Muscle of arm (tissue), 14 donors: ENCODE measurements at places on chromosomes 13 and 19. TPM values are rescaled to one million over a fixed set of nuclear protein-coding genes. Genes with fewer than 3 reads are reported as not detected.

KIR2DL4 gene
- polyA plus RNA-seq = not detected

MRPL34 gene
- 25.2 TPM for polyA plus RNA-seq

DNA sequence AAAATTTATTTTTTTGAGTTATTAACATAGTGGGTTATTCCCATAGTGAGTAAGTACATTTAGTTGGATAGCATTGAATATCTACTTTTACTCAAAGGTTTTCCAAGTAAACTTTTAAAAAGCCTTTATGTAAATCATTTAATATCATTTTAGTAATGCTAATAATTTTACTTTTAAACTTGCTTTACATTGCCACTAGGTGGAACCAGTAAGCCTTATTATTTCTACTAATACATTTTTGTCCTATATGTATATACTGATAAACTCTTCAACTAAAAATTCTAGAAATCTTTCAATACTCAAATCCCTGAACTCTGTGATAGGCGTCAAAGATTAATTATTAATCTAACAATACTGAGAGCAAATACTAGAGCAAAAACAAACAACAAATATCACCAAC, 1709.2 kb upstream of the PCDH20 start:
- DNase-seq = peak; percentile 26

- no peak for DNase-seq
Measured at GRCh38 chr19:47377208-47377701, 28.1 kb downstream of the DHX34 start.

DNA sequence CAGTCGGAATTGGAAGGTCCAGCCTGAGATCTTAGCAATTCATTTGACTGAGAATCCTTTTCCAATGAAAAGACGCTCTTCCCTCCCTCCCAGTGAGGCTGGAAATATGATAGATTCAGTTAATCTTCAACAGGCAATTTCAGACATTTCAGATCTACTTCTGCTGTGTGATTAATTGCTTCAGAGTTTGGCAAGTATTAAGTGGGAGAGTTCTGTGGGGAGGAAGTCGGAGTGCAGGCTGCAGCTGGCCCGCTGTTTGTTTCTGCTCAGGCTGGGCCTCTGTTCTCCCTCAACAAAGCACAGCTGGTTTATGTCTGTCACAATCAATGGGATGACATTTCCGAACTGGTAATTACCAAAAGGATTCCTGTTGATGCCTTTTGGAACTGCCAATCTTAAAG, 178.2 kb downstream of the NDFIP2 start:
- peak; percentile 85 for DNase-seq

DNA sequence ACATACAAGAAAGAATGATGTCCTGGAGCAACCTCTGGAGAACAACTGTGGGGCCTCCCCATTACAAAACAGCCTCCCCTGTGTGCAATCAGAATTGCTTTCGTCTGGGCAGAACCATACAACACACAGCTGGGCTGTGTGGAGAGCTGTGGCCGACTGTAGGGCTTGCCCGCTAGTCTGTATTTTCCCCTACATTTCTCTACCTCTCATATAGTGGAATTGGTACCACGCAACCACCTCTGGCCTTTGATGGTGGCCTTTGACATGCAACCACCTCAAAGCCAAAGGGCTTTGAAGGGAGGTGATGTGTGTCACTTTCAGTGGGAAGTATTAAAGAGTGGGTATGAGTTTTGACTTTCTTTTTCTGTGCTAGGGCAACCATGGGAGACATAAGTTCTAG, 34.0 kb downstream of the GARRE1 start:
- no peak for DNase-seq

DNA sequence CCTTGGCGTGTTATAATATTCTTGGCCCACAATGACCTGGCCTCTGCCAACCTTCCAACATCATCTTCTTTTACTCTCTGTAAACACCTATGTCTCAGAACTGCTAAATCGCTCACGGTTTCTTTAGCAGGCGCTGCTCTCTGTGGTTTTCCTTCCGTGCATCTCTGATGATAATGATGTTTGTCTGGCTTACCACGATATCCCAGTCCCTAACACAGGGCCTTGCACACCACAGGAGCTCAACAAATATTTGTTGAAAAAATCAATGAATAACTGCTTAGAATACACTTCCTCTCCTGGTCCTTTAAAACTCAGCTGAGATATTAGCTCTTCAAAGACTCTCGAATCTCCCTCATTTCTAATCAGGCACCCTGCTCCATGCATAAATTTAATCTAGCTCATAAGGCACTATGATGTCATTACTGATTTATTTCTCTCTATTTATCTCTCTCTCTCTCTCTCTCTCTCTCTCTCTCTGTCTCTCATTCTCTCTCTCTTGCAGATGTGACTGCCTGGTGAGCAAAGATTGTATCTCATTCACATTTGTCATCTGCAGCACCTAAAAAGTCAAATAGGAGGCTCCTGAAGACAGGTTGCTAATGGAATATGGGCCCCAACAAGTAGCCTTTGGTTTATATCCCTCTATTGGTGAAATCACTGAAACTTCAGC, 206.4 kb downstream of the NHLRC3 start:
- DNase-seq = no peak

SIGLEC14 gene
- polyA plus RNA-seq = 2.4 TPM

GRCh38 chr19:45778010-45778661, 4.2 kb downstream of the DMPK start:
- no peak for DNase-seq

IRGC gene
- not detected for polyA plus RNA-seq

KLK8 gene
- polyA plus RNA-seq = not detected

- no peak for DNase-seq
Measured at GRCh38 chr19:54010474-54010873, 19.0 kb downstream of the CACNG6 start.

DNA sequence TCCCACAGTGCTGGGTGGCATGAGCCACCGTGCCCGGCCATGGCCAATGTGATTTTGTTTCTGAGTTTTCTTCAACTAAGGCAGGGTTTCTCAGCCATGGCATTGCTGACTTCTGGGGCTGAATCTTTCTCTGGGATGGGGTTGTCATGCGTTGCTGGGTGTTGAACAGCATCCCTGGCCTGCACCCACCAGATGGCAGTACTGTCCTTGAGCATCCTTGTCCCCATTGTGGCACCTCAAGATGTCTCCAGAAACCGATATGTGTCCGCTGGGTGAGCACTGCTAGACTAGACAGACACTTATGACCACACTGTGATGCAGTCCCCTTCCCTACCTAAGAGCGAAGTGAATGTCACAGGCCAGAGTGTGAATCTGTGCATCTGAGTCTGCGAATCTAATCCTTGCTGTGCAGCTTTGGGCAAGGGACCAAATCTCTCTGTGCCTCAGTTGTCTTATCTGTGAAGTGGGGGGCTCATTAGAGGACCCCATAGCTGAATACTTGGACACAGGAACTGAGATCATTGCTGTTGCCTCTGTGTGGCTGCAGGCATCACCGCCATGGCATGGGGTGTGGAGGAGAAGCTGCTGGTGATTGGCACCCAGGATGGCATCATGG, 50.3 kb upstream of the SIN3B start:
- DNase-seq = peak; percentile 35

DNA sequence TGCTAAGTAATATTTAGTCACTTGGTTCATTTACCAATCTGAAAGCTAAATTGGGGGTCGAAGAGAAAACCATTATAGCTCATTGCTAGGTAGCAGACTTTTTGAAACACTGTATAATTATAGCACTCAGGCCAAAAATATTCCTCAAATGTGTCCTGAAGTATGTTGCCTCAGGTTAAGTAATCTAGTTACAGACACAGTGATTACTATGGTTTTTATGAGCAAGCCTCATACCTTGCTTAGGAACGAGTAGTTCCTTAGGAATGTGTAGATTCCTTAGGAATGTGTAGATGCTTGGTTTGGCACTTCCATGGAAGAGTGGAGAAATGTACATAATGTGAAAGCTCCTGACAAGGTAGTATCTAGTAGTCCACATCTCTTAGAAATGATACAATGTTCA, 387.5 kb downstream of the LMO7 start:
- DNase-seq = no peak

DNA sequence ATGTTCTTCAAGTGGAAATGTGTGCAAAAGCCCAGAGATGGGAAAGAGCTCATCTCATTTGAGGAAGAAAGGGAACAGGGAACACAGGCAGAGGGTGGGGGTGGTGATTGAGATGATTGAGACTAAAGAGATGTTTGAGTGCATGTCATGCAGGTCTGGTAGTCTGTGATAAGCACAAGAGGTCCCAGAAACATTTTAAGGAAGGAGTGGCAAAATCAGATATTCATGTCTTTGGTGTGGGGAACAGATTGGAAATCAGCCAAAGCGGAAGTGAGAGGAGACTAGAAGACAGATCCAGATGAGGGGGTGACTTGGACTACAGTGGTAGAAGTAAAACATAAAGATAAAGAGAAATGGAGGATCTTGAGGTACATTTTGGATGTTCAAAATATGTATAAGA, 39.4 kb upstream of the DACH1 start:
- DNase-seq = no peak

IRF2BP1 gene
- 13.5 TPM for polyA plus RNA-seq

ZNF628 gene
- 2.2 TPM for polyA plus RNA-seq
